Stimulated activated CD8-positive, alpha-beta memory T cell treated with anti-CD3 and anti-CD28 coated beads, Interleukin-7, amount 100 ng/mL, for 1 hour (primary cell): ENCODE measurements at places on chromosomes 12 and 14.

DNA sequence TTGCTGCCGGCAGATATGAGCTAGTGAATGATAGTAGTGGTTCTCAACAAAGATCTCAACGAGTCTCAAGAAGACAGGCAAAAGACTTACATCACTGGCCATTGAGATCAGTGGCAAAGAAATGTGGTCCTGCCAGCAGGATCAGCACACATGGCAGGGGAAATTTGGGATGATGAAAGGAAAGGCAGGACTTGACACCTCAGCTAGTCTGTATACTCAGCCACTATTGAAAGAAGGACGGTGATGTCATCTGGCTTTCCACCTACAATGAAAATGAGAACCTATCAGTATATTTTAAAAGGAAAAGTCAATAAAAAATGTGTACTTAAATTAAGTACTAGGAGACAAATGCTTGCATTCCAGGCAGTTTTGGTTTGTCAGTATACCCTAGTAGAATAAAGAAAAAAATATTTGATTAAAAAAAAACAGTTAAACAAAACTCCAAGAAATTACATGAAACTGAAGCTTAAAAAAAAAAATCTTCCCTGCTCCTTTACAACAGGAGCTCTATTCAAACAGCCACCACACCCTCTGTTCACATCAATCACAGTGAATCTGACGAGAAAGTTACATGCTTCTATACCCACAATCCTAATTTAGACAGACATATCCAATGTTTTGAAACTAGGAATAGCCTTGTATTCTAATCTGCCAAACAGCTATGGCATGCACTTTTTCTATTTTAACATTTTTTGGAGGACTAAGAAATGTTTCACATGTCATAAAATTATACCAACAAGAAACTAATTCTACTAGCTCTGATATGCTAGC is 34.9 kb downstream of the RAD9B start:
- DNase-seq, result no peak

GRCh38 chr12:49503674-49504180 is 35.1 kb upstream of the KCNH3 start:
- no peak for DNase-seq

GRCh38 chr12:114767906-114768722 is 84.1 kb upstream of the TBX3 start:
- no peak for DNase-seq

DNA sequence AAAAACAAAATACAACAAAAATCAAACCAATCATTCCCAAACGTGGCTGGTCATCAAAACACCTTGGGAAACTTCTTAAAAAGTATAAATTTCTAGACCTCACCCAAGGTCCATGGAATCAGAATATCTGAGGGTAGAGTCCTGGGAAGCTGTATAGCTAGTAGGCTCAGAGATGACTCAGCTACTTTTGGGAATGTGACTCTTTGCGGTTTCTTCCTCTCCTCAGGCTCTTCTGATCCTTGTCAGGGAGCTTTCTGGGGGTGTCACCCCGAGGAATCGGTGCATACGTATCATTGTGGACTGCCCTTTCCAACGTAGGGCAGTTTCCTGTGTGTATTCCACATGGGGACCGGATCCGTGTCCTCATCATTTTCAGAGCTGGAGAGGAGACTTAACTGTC is 14.8 kb downstream of the JDP2 start:
- no peak for DNase-seq

DNA sequence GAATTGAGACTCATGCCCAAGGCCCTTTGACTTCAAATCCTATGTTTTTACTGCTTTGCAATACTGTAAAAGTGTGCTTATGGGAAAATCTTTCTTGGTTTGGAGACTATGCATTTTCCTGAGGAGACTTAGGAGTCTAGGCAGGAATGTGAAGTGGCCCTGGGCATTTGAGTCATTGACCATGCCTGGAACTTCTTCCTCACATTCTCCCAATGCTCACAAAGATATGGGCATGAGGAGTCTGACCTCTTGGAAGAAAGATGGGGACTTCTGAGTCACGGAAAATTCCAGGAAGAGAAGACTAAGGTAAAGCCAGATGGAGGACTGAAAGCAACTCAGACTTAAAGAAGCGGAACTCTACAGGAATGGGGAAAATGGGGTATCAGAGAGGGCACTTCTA is 38.2 kb upstream of the ZNF641 start:
- DNase-seq, result no peak

- DNase-seq, result peak; percentile 7
Observed at GRCh38 chr12:68641138-68641537, 30.4 kb downstream of the RAP1B start.

GRCh38 chr12:75842090-75842489 is 189.5 kb downstream of the PHLDA1 start:
- DNase-seq, result no peak

- no peak for DNase-seq
Observed at GRCh38 chr14:104290058-104290667, 151.8 kb downstream of the KIF26A start.

GRCh38 chr14:103033681-103034096 is 23.7 kb downstream of the CDC42BPB start:
- DNase-seq, result no peak

- DNase-seq, result no peak
Observed at GRCh38 chr14:96532632-96533031, 30.4 kb downstream of the PAPOLA start.

DNA sequence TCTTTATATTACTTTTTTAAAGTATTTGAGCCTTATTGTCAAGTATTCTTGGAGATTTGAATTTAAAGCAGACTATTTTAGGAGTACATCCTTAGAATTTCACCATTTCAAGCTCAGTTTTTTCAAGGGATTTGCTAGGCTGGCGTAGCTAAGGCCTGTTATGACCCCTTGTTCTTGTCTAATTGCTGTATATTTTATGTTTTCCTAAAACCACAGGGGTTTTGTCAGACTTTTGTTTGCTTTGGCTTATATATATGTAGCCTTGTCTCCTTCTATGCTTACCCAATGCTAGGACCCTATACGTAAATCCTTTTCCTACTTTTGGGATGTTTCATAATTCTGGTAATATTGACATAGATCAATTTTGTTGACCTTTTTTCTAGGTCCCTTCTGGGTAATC is 147.0 kb upstream of the SYT10 start:
- DNase-seq, result no peak

- no peak for DNase-seq
Observed at GRCh38 chr12:115840159-115840558, 437.3 kb downstream of the MED13L start.

GRCh38 chr14:74858022-74858421 is 17.9 kb downstream of the PROX2 start:
- no peak for DNase-seq

DNA sequence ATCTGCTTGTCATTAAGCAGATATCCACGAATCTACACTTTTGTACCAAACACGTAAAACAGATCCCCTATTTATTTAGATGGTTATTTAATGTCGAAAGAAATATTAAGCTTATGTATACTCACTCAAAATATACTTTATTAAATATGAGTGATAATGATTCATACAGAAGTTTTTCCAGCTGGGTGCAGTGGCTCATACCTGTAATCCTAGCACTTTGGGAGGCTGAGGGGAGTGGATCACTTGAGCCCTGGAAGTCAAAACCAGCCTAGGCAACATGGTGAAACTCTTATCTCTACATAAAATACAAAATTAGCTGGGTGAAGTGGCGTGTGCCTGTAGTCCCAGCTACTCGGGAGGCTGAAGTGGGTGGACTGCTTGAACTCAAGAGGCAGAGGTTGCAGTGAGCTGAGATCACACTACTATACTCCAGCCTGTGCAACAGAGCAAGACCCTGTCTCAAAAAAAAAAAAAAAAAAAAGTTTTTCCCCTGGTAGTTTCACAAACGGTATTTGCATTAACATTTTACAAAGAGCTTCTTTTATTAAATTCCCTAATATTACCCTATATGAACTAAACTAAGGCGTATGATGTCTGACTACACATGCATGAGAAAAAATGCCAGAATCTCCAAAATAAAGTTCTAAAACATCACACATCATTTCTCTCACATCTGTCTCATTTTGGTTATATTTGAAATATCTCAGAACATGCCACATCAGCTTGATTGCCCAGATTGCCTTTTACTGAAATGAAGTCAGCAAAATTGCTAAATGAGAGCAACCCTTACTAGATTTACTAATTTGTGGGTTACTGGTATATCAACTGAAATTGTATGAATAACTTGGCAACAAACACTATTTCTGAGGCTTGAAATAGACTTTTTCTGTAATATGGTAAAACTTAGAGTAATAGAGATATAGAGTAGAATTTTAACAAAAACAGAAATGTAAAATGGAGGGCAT is 74.9 kb downstream of the PAWR start:
- no peak for DNase-seq

GRCh38 chr14:65412856-65413738 is 567 bp downstream of the FUT8 start:
- DNase-seq, result peak; percentile 1

DNA sequence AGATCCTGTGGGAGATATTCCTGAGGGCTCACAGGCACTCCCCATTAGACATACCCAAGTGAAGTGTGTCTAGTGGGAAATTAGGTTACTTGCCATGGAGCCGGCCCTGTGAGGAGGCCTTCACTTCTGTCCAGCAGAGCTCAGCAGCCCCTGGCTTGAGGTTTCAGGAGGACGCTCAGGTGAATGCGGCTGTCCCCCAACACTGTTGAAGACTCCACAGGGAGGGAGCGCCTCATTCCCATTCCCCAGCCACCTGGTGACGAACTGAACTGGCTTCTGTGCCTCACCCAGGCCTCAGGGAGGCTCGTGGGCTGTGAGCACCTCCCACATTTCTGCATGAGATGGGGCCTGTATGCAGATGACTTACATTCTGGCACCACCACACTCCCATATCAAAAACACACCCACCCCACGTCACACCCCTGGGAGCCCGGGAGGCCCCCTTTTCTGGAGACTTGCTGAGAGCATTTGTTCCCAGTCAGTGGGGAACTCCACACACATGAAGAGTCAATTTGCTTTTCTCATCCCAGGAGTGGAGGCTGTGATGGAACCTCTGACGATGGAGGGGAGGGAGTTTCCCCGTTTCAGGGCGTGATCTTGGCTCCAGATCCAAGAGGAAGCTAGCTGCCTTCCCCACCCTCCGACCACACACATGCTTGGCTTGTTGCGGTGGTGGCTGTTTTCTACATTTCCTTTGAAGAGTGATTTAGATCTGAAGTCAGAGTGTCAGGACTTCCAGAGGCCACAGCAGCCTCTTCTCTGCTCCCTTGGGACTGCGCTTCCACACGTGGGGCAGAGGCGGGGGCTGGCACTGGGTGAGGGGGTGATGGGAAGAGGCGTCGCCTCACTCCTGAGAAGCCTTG is 120.7 kb downstream of the ADGRD1 start:
- DNase-seq, result no peak

DNA sequence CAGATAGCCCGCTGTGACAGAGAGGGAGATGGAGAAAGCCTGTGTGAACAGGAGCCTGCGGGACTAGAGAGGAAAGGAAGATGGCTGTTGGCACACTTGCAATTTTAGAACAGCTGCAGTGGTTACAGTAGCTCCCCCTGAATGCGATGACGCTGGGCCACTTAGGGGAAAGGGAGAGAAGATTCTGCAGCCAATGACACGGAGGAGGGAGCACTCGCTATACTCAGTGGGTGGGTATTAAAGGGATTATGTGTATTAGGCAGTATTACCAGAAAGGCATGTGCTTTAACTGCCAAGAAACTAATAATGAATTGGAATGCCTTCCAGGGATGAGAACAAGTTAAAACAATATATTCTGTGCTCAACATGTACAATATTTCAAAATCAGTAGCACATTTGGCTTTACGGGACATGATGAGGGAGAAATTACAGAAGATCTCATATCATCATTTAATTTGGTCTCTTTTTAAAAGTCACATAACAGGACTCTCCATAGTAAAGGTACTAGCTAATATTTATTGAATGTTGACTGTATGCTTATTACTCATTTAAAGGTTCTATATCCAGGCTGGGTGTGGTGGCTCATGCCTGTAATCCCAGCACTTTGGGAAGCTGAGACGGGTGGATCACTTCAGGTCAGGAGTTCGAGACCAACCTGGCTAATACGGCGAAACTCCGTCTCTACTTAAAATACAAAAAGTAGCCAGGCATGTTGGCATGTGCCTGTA is 35.9 kb upstream of the FOS start:
- no peak for DNase-seq
